Stimulated activated CD4-positive, alpha-beta T cell treated with anti-CD3 and anti-CD28 coated beads, Interleukin-2, amount 100 ng/mL, for 48 hours (primary cell): ENCODE measurements at places on chromosomes 6 and 20.

GRCh38 chr6:17574866-17575560 is 25.1 kb upstream of the FAM8A1 start:
- DNase-seq: no peak

- DNase-seq: no peak
Observed at GRCh38 chr6:28814032-28814976, 109.5 kb downstream of the TRIM27 start.

- no peak for DNase-seq
Observed at GRCh38 chr6:149320796-149321195, 3.3 kb downstream of the TAB2 start.

DNA sequence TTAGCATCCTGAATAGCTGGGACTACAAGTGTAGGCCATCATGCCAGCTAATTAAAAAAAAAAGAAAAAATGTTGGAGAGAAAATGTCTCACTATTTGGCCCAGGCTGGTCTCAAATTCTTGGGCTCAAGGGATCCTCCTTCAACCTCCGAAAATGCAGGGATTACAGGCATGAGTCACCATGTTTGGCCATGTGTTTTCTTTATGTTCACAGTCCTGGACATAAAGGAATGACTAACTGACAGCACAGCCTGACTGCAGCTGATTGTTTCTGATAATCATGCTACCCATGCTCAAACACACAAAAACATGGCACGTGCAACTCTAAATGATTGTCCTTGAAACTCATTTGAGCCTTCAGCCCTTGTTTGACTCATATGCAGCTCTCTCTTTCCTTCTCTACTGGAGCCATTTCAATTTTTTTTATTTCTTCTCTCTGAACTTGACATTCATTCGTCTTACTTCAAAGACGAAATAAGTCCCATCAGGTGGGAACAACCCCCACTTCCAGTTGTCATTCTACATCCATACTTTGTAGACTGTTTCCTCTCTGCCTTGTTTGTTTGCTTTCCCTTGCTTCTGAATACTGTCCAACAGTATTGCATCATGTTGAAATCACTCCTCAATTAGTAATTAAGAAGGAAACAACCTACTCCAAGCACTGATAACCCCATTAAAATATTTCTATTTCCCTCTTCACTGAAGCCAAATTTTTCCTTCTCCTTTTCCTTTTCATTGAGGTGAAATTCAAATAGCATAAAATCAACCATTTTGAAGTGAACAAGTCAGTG is 413.0 kb downstream of the BMP2 start:
- DNase-seq: no peak

GRCh38 chr6:56318851-56319250 is 71.5 kb upstream of the COL21A1 start:
- no peak for DNase-seq

DNA sequence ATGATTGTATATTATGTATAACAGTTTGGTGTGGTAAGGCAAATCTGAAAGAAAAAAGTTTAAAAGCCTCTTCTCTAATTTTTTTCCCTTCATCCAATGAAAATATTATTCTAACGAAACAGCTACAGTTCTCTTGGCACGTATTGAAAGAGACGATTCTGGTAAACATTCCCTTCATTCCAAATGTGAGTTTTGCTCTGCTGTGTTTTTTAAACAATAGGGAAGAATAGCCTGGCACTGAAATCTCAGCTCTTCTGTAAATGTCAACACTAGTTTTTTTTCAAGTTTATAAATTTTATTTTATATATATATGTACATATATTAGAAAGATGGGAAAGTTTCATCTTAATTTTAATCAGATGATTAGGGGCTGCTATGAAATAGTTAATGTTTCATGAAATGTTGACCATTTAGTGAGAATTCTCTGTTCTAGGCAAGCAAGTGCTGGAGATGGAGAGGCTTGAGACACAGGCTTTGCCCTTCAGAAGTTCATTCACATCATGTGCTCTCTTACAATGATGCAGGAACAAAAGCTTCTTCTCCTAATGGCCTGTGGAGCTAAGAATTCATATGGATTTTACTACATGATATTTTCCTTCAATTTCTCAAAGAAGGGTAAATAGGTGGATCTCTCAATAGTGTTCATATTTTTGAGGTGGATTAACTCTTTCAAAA is 4.1 kb downstream of the PAQR8 start:
- no peak for DNase-seq

GRCh38 chr6:158991017-158991723 is 8.8 kb downstream of the RSPH3 start:
- DNase-seq: no peak

- DNase-seq: no peak
Observed at GRCh38 chr6:15970517-15970916, 158.4 kb upstream of the MYLIP start.

GRCh38 chr20:7879883-7880282 is 60.4 kb downstream of the HAO1 start:
- no peak for DNase-seq

GRCh38 chr6:46828939-46829338 is 35.8 kb downstream of the MEP1A start:
- DNase-seq: no peak

DNA sequence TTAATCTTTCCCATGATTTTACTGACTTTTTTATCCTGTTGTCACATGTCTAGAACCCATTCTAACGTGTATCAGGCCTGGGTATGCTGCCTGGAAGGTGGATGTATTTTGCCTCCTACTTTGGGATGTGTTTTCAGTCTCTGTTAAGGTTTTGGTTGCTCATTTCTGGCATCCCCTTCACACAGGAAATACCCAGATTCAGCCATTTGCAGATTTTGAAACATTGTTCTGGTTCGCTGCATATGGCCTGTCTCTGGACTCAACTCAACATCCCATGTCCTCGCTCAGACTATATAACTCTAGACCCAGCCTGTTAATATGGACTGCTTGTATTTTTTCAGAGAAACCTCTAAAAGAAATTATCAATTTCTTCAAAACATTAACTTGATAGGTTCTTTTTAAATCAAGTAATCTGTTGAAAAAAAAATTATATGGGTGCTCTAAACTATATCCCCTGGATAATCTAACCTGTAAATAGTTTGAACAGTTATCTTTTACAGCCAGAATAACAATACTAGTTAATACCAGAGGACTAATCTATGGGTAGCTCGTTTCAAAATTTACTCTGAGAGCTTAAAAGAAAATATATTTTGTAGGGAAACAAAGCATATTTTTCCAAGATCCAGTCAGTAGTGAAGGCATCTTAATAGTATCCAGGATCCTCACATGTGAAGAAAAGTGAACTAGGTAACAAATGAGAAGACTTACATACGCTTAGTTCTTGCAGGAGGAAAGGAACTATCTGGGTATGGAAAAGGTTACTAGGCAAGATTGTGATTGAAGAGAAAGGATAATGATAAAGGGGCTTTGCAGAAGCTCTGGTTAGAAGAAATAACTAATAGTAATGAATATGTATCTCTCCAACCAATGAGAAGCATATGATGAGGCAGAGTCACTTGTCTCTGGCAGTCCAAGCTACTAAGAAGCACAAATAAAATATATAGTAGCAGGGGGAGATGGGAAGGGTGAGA is 23.4 kb upstream of the HLA-DQB1 start:
- DNase-seq: no peak

DNA sequence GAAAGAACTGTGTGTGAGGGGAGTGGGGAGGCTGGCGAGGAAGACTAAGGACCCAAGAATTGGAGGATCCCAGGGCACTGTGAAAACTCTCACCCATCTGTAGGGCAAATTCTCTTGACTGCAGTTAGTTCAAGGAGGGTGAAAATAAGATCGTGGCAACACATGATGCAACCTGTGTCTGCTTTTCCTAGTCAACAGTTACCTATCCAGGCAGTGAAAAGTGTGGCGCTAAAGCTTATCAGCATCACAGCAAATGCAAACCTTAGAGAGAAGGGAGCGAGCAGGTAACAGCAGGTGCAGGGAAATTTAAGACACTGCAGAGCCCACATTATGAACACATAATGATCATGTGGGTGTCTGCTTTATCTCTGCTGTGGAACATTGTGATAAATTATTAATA is 97.7 kb upstream of the SGK1 start:
- DNase-seq: no peak

GRCh38 chr20:1946762-1947534 is 46.9 kb downstream of the PDYN start:
- no peak for DNase-seq

DNA sequence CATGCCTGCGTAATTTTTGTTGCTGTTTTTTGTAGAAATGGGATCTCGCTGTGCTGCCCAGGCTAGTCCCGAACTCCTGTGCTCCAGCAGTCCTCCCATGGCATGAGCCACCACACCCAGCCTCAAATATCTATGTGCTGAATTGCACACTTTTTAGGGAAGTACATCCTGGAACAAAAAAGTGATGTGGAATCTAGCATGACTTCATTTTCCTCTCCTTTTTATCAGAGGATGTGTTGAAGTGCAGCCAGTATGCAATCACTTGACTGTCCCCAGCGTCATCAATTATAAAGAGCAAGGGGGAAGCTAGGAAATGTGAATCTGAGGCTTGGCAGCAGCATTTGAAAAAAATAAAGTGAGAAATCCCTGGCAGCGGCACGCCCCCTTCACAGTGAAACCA is 6.4 kb upstream of the EXOC2 start:
- DNase-seq: no peak

GRCh38 chr20:15256676-15257568 is 919.5 kb upstream of the FLRT3 start:
- DNase-seq: no peak

- no peak for DNase-seq
Observed at GRCh38 chr6:14462566-14462965, 345.0 kb downstream of the CD83 start.

GRCh38 chr20:51688600-51689244 is 79.5 kb downstream of the ATP9A start:
- no peak for DNase-seq

- no peak for DNase-seq
Observed at GRCh38 chr6:7939864-7940228, 29.3 kb upstream of the TXNDC5 start.

DNA sequence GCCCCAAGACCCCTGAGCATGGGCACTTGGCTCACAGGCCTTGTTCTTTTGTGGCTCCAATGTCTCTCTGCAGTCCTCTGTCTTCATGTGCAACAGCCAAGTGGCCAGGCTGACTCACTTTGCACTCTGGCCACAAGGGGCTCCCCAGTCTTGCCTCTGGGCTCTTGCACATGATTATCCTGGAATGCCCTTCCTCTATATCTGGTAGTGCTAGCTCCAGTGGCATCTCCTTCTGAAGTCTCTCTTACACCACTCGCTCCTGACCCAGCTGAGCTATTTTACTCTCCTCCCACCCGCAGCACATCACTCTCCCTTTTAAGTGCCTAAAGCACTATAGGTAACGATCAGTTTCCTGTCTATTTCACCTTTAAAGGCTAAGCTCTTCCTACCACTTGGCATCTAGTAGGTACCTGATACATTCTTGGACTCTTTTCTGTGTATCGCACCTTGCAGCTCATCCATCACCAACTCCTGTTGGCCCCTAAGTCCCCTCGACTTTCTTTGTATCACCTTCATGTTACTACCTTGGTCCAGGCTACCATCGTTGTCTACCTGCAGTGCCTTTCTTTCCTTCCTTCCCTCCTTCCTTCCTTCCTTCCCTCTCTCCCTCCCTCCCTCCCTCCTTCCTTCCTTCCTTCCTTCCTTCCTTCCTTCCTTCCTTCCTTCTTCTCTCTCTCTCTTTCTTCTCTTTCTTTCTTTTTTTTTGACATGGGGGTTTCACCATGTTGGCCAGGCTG is 211.9 kb upstream of the RNF24 start:
- DNase-seq: no peak

GRCh38 chr20:62050166-62051120 is 15.2 kb downstream of the TAF4 start:
- DNase-seq: no peak

DNA sequence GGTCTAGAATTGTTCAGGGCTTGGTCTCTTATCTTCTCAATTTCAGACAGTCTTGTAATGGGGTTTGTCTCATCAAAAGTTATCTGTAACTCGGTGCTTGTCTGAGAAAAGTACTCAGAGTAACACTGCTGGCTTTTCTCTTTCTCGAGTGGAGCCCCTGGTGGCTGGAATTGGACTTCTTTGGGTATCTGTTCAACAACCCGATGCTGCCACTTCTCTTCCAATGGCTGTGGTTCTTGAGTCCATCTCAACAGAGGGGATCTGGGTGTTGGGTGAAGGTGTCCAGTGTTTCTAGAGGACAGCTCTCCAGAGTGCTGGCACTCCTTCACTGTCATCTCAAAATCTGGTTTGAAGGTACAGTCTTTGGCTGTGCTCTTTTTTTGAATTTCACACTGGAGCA is 24.6 kb downstream of the DST start:
- no peak for DNase-seq

DNA sequence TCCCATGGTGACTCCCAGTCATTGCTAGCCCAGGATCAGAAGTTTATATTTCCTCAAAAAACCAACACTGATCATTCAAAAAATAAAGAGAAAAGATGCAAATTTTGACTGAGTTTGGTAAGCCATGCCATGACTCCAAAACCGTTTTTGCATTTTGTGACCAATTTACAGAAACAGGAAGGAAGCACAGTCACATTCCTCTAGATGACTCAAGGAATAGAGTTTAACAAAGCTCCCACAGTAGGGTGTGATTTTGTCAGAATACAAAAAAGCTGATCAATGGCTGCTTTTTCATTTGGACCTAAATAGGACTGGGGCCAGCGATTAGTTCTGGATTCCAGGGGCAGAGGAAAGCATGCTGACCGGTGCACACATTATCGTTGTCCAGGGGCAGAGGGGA is 179.4 kb upstream of the AFDN start:
- no peak for DNase-seq

- no peak for DNase-seq
Observed at GRCh38 chr20:34296468-34296867, 6.7 kb downstream of the AHCY start.

GRCh38 chr6:140641412-140641811 is 1267.0 kb upstream of the CITED2 start:
- DNase-seq: no peak

DNA sequence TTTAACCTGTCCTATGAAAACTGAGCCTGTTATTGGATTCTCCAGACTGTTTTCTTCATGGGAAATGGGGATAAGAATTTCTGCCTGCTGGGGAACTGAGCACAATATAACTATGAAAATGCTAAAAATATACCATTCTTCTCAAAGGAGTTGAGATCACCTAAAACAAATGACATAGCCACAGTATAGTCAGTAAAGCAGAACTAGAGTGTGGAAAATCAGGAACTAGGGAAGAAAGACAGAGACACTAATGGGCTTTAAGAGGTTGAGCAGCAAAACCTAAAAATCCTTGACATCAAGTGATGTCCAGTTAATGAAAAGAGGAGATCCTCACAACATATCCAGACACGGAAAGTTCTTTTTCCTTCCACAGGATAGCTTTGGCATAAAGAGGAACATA is 215.7 kb upstream of the CST7 start:
- DNase-seq: no peak

GRCh38 chr20:37393196-37393862 is 47.4 kb downstream of the SRC start:
- no peak for DNase-seq

DNA sequence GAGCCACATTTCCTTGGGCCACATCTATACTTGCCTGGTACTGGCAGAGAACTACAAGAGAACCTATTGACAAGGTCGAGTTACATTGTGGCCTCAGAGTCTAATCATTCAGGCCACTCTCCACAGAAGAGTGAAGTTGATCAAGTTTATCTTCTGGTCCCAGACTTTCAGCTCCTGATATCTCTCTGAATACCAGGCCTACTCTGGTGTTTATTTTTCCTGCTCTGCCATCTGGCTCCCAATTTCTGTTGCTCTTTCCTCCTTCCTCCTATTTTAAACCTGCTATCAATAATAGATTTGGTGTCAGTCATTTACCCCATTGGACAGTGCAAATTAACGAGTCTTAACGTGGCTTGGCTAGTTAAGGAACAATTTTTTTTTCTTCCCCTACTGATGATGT is 46.6 kb downstream of the SCGN start:
- DNase-seq: no peak

GRCh38 chr6:90294008-90294511 is 2.6 kb downstream of the BACH2 start:
- no peak for DNase-seq
